ENCODE measurements at places on chromosomes 12 and 14.
A peak's percentile ranks its signal among the peaks of the same experiment; 100 is the strongest.

DNA sequence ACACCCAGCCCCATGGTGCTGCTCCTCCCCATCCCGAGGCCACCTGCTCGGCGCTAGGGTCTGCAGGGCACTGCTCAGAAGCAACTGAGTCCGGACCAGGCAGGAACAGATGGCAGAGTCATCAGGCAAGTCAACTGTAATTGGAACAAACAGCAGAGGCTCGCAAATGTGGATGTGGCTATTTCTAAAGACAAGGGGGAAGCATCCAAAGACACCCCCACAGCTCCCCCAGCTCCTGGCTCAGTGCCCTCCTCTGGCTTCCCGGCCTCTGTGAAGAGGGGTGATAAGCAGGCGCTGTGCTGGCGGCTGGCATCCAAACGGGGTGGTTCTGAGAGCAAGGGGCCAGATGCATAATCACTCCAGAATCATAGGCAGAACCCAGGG lies 125.6 kb downstream of the PIWIL1 start:
- H3K4me3 ChIP-seq, result no peak overlapping the region
- no peak for DNase-seq
- no peaks in the 10 kb centered on the region for H3K36me3 ChIP-seq

DNA sequence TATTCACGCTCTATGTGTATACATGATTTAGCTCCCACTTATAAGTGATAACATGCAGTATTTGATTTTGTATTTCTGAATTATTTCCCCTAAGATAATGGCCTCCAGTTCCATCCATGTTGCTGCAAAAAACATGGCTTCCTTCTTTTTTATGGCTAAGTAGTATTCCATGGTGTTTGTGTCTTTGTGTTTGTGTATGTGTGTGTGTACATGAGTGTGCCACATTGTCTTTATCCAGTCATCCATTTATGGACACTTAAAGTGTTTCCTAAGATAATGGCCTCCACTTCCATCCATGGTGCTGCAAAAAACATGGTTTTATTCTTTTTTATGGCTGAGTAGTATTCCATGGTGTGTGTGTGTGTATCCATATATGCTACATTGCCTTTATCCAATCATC lies 25.1 kb downstream of the USP15 start:
- H3K4me3 ChIP-seq, result no peak overlapping the region
- H3K27ac ChIP-seq, result no peak overlapping the region
- peaks cover 22% of the 10 kb centered on the region for H3K4me1 ChIP-seq

- H3K27me3 ChIP-seq, result peaks cover 30% of the 10 kb centered on the region
- H3K36me3 ChIP-seq, result no peaks in the 10 kb centered on the region
- no peak overlapping the region for H3K4me3 ChIP-seq
These were observed 39.1 kb downstream of the MBIP start for GRCh38 chr14:36281309-36281708.

DNA sequence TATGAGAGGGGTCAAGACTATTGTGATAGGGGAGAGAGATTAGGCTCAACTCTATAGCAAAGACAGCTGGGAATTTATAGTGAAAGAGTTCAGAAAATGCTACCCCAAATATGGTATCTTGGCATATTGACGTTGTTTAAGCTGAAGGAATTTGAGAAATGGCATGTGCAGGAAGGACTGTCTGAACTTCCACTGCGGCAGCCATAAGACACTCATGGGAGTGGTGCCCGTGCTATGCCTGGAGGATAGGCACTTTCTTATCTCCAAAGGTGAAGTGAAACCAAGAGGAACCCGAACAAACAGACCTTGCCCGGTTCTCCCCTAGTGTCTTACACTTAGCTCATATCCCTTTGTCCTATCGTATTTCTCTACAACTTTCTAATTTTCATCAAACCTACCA lies 390.3 kb downstream of the TMTC2 start:
- no peak overlapping the region for H3K4me3 ChIP-seq
- no peak overlapping the region for H3K27ac ChIP-seq
- no peak for DNase-seq
- H3K27me3 ChIP-seq, result no peaks in the 10 kb centered on the region
- no peaks in the 10 kb centered on the region for H3K4me1 ChIP-seq
- no peaks in the 10 kb centered on the region for H3K36me3 ChIP-seq

DNA sequence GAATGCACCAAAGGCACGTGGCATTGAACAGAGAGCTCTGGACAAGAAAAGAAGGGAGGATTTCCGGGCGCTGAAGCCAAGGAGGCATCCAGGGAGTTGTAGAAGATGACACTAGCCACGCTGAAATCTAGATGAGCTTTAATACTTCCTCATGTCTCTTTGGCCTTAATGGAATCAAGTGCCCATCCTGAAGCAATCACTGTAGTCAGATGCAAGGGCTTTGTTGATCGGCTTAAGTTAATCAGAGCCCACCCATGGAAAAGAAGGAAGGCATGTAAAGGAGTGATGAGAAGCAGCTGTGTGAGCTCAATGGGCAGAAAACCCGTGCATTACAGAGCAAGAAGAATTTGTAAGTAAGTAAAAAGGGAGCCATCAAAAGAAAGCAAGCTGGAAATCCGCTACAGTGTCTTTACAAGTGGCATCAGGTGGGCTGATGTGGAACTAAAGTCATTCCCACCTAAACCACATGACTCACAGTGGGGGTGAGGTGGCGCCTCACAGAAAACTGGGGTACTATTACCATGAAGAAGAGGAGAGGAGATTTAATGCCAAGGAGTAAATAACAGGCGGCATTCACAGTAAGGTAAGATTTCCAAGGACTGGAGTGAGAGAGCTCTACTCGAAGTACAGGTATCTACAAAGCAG lies 48.4 kb downstream of the NDUFA12 start:
- H3K36me3 ChIP-seq, result no peaks in the 10 kb centered on the region
- no peak for DNase-seq
- H3K27ac ChIP-seq, result no peak overlapping the region
- H3K4me3 ChIP-seq, result no peak overlapping the region

DNA sequence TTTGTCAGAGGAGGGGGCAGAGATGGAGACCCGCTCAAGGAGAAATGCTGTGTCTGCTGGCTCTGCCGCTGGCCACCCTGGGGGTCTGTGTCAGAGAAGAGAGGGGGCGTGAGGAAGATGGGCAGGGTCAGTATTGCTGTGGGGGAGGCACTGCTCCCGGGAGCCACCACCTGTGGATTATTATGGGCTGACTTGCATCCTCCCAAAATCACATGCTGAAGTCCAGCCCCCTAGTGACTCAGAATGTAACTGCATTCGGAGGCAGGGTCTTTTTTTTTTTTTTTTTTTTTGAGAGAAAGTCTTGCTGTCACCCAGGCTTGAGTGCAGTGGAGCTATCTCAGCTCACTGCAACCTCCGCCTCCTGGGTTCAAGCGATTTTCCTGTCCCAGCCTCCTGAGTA lies 12.3 kb downstream of the ABCD4 start:
- DNase-seq, result peak; percentile 49
- H3K36me3 ChIP-seq, result peaks cover 91% of the 10 kb centered on the region
- no peak overlapping the region for H3K27ac ChIP-seq
- H3K4me1 ChIP-seq, result no peaks in the 10 kb centered on the region
- no peak overlapping the region for H3K4me3 ChIP-seq

DNA sequence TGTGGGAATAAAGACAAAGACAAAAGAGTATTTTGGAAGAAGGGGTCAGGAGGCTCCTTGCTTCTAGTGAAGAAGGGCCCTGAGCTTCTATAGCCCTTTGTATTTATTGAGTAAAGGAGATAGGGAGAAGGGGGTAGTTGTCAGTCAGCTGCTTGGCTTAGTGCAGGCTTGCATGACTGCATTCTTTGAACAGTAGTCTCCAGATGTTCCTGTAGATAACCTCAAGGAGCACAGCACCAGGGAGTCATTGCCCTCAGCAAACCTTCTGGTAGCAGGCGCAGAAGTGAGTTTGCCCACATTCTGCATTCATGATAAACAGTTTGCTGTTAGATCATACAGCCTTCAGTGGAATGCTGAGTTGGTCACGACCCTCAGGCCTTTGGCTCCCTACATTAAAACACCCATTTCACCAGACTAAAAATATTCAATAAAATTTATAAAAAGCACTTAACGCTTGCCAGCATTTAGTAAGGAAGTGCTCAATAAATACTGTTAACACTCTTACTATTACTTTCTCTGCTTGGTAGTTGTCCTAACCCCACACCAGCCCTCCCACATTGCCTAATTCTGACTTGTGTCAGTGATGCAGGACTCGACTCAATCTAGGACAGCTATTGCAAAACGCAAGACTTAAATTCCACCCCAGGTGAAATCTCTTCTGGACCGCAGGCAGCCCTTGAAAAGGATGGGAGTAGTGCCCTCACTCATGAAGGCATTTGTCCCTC lies 3.0 kb upstream of the DHRS4 start:
- no peak overlapping the region for H3K27ac ChIP-seq
- H3K36me3 ChIP-seq, result 0 out of 2 replicates have a peak, but pooled peaks cover 2% of the 10 kb centered on the region
- no peak overlapping the region for H3K4me3 ChIP-seq
- DNase-seq, result no peak
- H3K4me1 ChIP-seq, result peaks cover 25% of the 10 kb centered on the region
- no peaks in the 10 kb centered on the region for H3K27me3 ChIP-seq

DNA sequence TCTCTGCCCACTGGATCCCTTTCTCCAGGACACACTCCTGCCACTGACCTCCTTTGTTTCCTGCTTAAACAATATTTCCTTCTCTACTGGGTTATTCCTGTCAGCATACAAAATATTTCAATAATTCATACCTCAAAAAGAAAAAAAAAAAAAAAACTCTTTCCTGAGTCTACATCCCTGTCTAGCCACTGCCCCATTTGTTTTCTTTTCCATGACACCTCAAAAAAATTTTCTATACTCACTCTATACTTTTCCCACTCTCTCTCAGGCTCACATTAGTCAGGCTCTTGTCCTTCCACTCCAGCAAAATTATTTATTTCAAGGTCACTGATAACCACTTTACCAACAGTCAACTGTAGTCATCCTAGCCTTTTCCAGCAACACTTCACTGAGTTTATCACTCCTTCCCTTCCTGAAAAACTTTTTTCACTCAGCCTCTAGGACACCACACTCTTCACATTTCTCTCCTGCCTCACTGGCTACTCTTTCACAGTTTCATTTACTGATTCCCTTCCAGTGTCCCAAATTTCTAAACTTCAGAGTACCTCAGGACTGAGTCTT lies 29.4 kb upstream of the GXYLT1 start:
- no peaks in the 10 kb centered on the region for H3K4me1 ChIP-seq
- no peaks in the 10 kb centered on the region for H3K27me3 ChIP-seq
- H3K27ac ChIP-seq, result no peak overlapping the region
- peaks cover 15% of the 10 kb centered on the region for H3K36me3 ChIP-seq
- H3K4me3 ChIP-seq, result no peak overlapping the region

DNA sequence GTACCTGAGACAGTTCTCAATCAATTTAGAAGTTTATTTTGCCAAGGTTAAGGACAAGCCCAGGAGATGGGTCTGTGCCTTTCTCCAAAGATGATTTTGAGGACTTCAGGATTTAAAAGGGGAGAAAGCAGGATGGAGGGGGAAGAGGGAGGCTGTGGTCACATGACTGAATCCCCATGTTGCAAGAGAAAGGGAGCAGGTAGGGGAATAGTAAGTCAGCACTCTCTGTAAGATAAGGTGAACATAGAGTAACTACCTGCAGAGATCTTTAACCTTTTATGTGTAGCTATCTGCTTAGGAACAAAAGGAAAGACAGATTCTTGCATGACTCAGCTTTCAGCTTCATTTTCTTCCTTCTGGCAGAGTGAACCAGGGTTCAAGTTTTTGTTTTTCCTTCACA lies 25.9 kb downstream of the DGLUCY start:
- H3K27ac ChIP-seq, result no peak overlapping the region
- no peaks in the 10 kb centered on the region for H3K4me1 ChIP-seq
- DNase-seq, result no peak
- peaks cover 24% of the 10 kb centered on the region for H3K36me3 ChIP-seq

DNA sequence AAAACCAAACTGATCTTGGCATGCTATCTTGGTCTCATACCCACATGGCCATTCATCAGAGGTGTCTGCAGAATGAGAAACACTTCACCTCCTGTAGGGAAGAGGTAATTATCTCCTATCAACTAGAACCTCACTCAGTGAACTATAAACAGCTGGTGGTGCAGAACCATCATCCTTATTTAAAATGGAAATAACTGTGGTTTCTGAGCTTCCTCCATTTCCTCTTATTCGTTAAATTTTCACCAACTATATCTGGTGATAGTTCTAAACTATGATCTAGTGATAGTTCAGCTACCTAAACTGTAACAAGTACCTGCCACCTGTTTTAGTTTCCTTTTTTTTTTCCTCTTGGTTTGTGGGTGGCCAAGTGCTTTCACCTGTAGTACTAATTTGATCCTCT lies 218.5 kb downstream of the FUT8 start:
- H3K27me3 ChIP-seq, result no peaks in the 10 kb centered on the region
- H3K4me3 ChIP-seq, result no peak overlapping the region
- H3K4me1 ChIP-seq, result no peaks in the 10 kb centered on the region
- no peak overlapping the region for H3K27ac ChIP-seq
- H3K36me3 ChIP-seq, result peaks cover 52% of the 10 kb centered on the region

DNA sequence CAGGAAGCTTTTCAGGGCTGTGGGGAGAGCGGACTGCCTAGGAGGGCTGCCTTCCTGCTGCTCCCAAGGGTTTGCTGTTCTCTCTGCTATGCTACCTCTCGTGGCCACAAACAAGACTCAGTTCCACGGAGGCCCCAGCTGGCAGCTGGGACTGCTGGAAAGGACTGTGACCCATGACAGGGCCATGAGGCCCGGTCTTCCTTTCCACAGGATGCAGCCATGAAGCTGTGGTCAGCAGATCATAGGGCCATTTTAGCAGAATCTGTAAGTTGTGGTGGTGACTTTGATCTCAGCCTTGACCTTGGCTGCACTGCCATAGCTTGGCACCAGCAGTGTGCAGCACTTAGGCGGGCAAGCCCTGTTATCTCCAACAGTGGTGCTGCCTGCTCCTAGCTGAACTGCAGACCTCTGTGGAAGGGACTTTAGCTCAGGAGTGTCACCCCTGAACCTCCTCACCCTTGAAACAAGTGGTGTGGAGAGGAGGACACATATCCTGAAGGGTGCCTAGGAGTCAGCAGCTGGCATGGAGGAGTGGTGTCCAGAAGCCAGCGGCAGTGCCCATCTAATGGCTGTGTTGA lies 12.3 kb downstream of the KRT80 start:
- no peak overlapping the region for H3K4me3 ChIP-seq
- H3K27me3 ChIP-seq, result peaks cover 13% of the 10 kb centered on the region
- H3K36me3 ChIP-seq, result no peaks in the 10 kb centered on the region
- DNase-seq, result no peak
- H3K27ac ChIP-seq, result no peak overlapping the region
- no peaks in the 10 kb centered on the region for H3K4me1 ChIP-seq
